ENCODE measurements at places on chromosomes 2 and 18. TPM values are rescaled to one million over a fixed set of nuclear protein-coding genes. Genes with fewer than 3 reads are reported as not detected.

The CDK15 gene
- polyA plus RNA-seq = 0.12 TPM

The ERBB4 gene
- 0.30 TPM for polyA plus RNA-seq

The ITM2C gene
- polyA plus RNA-seq = 96.3 TPM

The DSEL gene
- polyA plus RNA-seq = 0.65 TPM

DNA sequence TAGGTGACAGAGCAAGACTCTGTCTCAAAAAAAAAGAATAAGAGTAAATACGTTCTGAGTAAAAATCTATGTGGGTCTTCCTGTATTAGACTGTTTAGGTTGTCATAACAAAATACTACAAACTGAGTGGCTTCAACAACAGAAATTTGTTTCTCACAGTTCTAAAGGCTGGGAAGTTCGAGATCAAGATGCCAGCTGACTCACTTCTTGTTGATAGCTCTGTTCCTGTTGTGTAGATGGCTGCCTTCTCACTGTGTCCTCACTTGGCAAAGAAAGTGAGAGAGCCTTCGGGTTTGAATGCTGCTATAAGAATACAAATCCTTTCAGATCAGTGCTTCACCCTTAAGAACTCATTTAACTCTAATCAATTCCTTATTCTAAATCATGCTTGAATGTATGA, 430.0 kb upstream of the VWC2L start:
- H3K36me3 ChIP-seq = no peaks in the 10 kb centered on the region
- DNase-seq = no peak
- no peak overlapping the region for H3K4me3 ChIP-seq
- H3K27me3 ChIP-seq = no peaks in the 10 kb centered on the region
- H3K27ac ChIP-seq = no peak overlapping the region

DNA sequence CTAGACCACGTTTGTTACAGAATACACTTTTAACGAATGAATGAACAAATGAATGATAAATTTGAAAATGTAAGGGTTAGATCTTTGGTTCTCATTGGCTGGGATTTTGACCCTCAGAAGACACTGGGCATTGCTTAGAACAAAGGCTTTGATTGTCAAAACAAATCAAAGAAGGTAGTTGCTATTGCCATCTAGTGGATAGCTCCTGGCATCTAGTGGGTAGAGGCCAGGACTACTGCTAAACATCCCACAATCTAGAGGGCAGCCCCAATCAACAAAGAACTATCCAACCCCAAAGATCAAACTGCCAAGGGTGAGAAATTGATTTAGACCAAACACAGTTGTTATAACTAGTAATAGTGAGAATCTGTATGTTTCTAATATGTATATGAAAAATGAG, 552.3 kb downstream of the KCNJ3 start:
- H3K4me1 ChIP-seq = no peaks in the 10 kb centered on the region
- no peak for DNase-seq

DNA sequence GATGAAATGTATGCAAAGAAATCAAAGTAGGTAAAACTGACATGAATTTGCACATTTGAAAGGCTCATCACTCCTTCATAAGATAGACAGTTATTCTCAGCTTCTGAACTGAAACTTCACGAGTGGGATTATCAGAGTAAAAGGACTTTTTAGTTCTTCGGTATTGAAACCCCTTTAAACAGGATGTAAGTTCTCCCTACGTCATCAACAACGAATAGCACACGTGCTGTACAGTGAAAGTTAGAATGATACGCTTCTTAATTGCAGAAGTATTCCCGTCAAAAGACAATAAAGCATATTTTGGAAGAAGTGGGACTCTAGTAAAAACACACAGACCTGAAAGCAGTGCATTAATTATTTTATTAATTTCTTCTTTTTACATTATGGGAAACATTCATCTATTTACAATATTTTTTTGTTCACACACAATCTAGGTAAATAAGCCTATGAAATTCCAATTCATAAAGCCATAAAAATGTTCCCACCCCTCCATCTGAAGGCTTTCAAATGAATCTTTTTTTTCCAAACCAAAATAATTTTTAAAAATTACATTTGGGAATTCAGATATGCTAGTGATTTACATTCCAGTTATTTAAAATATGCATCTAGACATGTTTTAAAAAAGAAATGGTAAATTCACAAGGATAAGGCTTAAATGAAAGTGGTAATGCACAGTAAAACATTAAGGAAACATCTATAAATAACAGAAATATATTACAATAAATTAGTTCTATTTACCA, 45.9 kb downstream of the TGIF1 start:
- no peaks in the 10 kb centered on the region for H3K36me3 ChIP-seq
- H3K4me3 ChIP-seq = no peak overlapping the region
- H3K4me1 ChIP-seq = no peaks in the 10 kb centered on the region

DNA sequence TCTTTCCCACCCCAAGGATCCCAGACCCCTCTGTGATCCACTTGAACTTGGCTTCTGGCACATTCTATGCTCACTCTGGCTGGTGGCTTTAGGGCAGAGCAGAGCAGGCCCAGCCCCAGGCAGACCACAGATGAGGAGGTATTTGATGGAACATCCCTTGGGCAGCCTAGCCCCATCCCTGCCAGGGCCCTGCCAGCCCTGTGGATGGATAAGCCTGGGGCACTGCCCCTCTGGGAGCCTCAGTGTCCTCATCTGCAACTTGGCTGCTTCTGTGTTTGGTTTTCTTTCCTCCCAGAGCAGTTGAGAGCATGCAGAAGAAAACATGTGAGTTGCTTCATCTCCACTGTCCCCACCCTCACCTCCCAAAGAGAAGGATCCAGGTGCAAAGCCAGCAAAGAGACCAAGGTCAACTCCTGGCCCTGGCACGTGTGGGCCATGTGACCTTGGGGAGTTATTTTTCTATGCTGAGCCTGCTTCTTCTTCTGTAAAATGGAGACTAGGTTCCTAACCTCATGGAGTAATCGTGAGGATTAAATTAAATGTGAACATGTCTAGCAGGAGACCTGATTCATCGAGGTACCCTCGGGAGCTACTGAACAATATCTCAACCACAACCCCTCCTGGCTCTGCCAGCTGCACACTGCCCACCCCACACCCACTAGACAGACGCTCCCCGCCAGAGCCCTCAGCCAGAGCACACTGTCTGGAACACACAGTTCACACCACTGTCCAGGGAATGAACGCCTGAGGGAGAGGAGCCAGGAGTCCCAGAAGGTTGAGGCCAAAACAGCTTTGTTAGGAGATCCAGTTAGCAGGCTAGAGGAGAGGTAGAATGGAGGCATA, 14.6 kb upstream of the TNS1 start:
- H3K4me1 ChIP-seq = peaks cover 20% of the 10 kb centered on the region
- no peaks in the 10 kb centered on the region for H3K36me3 ChIP-seq

DNA sequence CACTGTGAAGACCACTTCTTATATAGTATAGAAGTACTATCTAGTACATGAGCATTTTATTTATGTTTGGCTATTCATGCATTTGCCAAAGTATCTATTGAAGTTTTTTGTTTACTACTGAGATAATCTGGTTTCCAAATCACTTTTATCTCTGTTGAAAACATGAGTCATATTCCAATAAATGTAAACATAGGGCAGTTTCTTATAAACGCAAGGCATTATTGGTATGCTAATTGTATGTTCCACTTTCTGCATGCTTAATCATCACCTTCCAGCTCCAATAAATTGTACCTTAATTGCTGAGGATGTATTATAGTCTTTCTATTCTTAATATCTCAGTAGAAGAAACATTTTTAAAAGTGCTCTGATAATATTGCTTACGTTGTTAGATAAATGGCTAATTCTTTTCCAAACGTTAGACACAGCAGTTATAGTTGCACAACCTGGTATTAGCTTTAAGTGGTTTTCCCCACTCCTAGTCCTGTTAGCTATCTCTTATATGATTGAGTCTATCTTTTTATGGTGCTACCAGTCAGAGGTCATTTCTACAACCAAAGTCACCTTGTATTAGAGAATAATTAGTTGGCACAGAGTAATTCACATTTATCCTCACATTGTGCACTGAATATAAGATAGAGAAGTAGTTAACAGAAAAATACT, 17.2 kb downstream of the ITGA4 start:
- H3K4me1 ChIP-seq = no peaks in the 10 kb centered on the region
- no peaks in the 10 kb centered on the region for H3K36me3 ChIP-seq
- no peak overlapping the region for H3K4me3 ChIP-seq

- H3K36me3 ChIP-seq = no peaks in the 10 kb centered on the region
- H3K4me1 ChIP-seq = no peaks in the 10 kb centered on the region
- no peak for DNase-seq
- H3K27ac ChIP-seq = no peak overlapping the region
- H3K27me3 ChIP-seq = no peaks in the 10 kb centered on the region
- H3K4me3 ChIP-seq = no peak overlapping the region
These were observed 24.3 kb upstream of the STAT1 start for GRCh38 chr2:191038241-191038725.

- H3K4me3 ChIP-seq = no peak overlapping the region
- H3K4me1 ChIP-seq = no peaks in the 10 kb centered on the region
- DNase-seq = no peak
- H3K27me3 ChIP-seq = no peaks in the 10 kb centered on the region
- H3K36me3 ChIP-seq = no peaks in the 10 kb centered on the region
These were observed 29.6 kb upstream of the FAM117B start for GRCh38 chr2:202605174-202605573.

DNA sequence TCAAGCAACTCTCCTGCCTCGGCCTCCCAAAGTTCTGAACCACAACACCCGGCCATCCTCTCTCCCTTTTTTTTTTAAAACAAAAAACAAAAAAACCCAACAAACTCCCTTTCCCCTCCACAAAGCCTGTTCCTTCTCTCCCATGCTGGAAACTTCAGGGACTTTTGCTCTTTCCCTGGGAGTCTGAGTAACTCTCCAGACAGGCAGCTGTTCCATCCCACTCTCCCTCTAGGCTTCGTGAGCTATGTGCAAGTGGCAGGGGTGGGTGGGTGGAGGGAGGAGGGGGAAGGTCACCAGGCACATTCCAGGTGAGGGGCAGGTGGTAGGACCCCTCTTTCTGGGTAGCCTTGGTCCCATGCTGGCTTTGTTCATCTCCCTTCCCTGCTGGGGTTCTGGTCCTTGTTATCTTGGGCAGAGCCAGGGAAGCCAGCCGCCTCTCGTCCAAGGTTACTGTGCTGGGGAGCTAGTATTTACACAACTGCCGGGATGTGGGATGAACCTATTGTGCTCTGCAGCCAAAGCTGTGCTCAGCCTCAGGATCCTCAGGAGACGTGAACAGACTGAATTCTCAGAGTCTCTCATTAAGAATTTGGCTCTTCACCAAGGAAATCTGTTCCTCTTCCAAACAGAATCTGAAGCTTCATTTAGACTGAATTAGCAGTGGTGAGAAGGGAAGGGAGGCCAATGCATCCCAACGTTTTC, 106.9 kb downstream of the LIPG start:
- no peaks in the 10 kb centered on the region for H3K4me1 ChIP-seq
- H3K27ac ChIP-seq = no peak overlapping the region
- no peaks in the 10 kb centered on the region for H3K36me3 ChIP-seq
- no peak overlapping the region for H3K4me3 ChIP-seq
- no peaks in the 10 kb centered on the region for H3K27me3 ChIP-seq

GRCh38 chr2:38409156-38410102, 32.4 kb upstream of the ATL2 start:
- peak overlapping the region; percentile 38 for H3K27ac ChIP-seq
- H3K36me3 ChIP-seq = no peaks in the 10 kb centered on the region
- H3K4me1 ChIP-seq = peaks cover 4% of the 10 kb centered on the region
- no peaks in the 10 kb centered on the region for H3K27me3 ChIP-seq

GRCh38 chr2:179222076-179222475, 42.6 kb downstream of the SESTD1 start:
- peaks cover 12% of the 10 kb centered on the region for H3K4me1 ChIP-seq
- H3K27me3 ChIP-seq = no peaks in the 10 kb centered on the region
- no peaks in the 10 kb centered on the region for H3K36me3 ChIP-seq

- no peak overlapping the region for H3K4me3 ChIP-seq
- H3K27me3 ChIP-seq = no peaks in the 10 kb centered on the region
- no peaks in the 10 kb centered on the region for H3K36me3 ChIP-seq
- H3K4me1 ChIP-seq = peaks cover 42% of the 10 kb centered on the region
These were observed 82.9 kb downstream of the TNS1 start for GRCh38 chr2:217919781-217920351.

All from pancreas (tissue), 10 donors.